ENCODE measurements at places on chromosomes 6 and 20.

DNA sequence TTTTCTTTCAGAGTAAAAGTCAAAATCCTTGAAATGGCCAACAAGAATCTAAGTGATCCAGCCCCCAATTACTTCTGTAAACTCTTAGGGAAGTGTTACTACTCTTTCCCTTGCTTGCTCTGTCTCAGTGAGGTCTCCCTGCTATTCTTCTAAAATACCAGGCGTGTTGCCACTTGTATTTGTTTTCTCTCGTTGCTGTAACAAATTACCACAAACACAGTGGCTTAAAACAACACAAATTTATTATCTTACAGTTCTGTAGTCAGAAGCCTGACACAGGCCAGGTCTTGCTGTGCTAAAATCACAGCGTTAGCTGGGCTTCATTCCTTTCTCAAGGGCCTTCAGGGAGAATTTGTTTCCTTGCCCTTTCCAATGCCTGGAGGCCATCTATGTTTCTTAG, 59.9 kb downstream of the HECA start:
- H3K4me1 ChIP-seq: no peaks in the 10 kb centered on the region
- H3K27ac ChIP-seq: no peak overlapping the region
- no peaks in the 10 kb centered on the region for H3K27me3 ChIP-seq
- no peak overlapping the region for H3K4me3 ChIP-seq
- no peak for DNase-seq
- no peaks in the 10 kb centered on the region for H3K36me3 ChIP-seq

DNA sequence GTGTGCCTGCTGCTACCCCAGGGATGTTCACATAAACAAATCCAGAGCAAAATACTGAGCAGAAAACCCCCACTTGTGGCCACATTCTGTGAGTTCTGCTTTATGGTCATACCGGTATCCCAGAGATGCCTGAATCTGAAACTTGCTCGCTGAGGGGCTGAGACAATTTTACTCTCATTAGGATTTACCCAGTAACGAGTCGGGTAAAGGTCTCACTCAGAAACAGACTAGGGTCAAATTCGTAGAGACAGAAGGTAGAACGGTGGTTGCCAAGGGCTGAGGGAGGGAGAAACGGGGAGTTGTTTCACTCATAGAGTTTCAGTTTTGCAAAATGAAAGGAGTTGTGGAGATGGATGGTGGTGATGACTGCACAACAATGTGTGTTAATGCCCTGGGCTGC, 45.4 kb upstream of the NKX2-2 start:
- H3K27me3 ChIP-seq: peaks cover 69% of the 10 kb centered on the region
- no peak overlapping the region for H3K27ac ChIP-seq
- no peaks in the 10 kb centered on the region for H3K36me3 ChIP-seq

DNA sequence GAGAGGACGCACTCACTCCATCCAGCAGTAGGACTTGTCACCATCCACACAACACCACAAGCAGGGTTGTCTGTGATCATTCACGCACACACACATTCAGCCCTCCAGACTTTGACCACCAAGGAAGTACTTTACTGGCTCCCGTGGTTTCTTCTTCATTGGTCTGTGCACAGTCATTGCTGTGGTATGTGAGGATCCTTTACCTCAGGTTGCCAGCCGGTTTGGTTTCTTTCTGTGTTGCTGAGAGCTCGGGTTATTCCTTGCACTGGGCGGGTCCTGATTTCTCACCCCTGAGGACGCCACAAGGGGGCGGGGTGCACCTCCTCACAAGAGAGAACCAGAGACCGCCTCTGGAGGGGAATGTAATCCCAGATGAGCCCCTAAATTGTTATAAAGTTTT, 11.2 kb downstream of the SLC35A1 start:
- no peak overlapping the region for H3K27ac ChIP-seq
- H3K27me3 ChIP-seq: no peaks in the 10 kb centered on the region
- DNase-seq: no peak
- H3K36me3 ChIP-seq: no peaks in the 10 kb centered on the region

- no peaks in the 10 kb centered on the region for H3K27me3 ChIP-seq
- H3K27ac ChIP-seq: no peak overlapping the region
- H3K36me3 ChIP-seq: no peaks in the 10 kb centered on the region
- no peaks in the 10 kb centered on the region for H3K4me1 ChIP-seq
- H3K4me3 ChIP-seq: no peak overlapping the region
- DNase-seq: no peak
Measured at GRCh38 chr20:9052136-9052535, 16.8 kb upstream of the PLCB4 start.

DNA sequence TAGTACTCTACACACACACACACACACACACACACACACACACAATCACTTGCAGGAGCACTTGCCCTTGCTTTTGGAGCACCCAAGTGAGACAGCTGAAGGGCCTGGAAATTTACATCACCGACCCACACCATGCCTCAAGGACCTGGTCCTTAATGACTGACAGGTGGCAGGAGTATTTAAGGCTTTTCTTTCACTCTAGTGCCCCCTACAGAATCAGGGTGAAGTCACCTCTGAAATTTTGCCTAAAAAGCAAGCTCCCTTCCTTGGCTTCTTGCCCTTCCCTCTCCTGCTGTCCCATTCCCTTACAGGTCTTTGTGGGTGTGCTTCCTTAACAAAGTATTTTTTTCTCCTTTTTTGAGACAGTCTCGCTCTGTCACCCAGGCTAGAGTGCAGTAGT, 353.5 kb upstream of the IRAK1BP1 start:
- DNase-seq: no peak
- H3K4me1 ChIP-seq: no peaks in the 10 kb centered on the region
- H3K27me3 ChIP-seq: no peaks in the 10 kb centered on the region

DNA sequence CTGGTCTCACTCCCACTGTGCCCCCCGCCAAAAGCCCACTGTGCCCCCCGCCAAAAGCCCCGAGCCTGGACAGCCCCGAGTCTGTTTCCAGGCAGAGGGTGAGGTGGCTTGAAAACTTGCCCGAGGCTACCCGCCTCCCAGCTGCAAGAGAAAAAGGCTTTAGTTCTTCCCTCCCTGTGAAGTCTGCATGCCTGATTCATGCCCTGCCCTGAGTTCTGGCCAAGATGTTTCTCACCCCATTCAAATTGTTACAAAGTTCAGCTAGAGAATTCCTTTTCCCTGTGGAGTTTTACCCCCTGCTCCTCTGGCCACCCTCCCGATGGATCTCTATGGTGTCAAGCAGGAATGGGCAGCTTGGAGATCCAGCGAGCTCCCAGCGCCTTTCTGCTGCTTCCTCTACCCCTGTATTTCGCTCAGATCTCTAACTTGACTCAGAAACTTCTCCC, 298.8 kb upstream of the MAP3K7 start:
- peaks cover 9% of the 10 kb centered on the region for H3K27me3 ChIP-seq
- DNase-seq: no peak
- no peak overlapping the region for H3K27ac ChIP-seq
- H3K4me3 ChIP-seq: no peak overlapping the region

DNA sequence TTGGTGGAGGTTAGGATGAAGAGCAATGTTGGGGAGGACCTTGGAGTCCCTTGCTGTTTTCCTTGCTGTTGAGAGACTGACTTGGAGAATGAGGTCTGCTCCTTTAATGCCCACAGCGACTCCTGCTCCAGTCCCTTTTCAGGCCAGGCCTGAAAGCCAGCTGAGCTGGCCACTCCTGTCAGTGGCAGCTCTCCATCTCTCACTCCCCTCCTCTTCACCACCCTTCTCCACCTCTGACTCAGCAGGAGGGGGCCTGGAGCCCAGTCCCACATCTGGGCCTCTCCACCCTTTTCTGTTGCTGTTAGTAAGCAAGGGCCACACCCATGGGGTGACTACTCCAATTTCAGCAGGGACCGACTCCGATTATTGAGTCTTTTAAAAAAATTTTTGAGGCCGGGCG, 2.2 kb downstream of the SNX21 start:
- H3K27ac ChIP-seq: peak overlapping the region; percentile 16
- H3K4me1 ChIP-seq: peaks cover 9% of the 10 kb centered on the region
- DNase-seq: no peak
- no peak overlapping the region for H3K4me3 ChIP-seq

DNA sequence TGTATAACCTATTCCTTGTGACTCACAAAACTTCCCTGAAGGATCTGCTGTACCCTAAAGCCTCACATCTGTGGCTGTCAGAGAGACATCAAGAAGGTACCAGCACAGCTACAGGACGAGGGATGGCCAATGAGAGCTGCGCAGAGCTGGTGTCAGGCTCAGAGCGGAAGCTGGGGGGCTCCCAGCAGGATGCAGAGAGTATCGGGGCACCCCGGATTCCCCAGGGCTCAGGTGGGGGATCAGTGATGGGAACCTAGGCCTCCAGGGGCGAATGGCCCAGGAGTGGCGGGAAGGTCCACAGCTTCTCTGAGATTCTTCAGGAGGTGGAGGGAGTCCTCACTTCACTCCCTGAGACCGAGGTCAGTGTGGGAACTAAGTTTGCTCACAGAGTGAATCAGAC, 30.9 kb upstream of the SMOC2 start:
- no peak overlapping the region for H3K4me3 ChIP-seq
- H3K4me1 ChIP-seq: no peaks in the 10 kb centered on the region
- peaks cover 9% of the 10 kb centered on the region for H3K27me3 ChIP-seq
- DNase-seq: no peak

DNA sequence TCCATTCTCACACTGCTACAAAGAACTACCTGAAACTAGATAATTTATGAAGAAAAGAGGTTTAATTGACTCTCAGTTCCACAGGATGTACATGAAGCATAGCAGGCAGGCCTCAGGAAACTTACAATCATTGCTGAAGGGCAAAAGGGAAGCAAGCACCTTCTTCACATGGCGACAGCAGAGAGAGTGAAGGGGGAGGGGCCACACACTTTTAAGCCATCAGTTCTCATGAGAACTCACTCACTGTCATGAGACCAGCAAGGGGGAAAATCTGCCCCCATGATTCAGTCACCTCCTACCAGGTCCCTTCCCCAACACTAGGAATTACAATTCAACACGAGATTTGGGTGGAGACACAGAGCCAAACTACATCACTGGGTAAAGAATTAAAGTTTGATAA, 12.5 kb upstream of the ENPP1 start:
- no peaks in the 10 kb centered on the region for H3K36me3 ChIP-seq
- no peak overlapping the region for H3K27ac ChIP-seq
- DNase-seq: no peak
- peaks cover 15% of the 10 kb centered on the region for H3K27me3 ChIP-seq
- H3K4me1 ChIP-seq: no peaks in the 10 kb centered on the region

DNA sequence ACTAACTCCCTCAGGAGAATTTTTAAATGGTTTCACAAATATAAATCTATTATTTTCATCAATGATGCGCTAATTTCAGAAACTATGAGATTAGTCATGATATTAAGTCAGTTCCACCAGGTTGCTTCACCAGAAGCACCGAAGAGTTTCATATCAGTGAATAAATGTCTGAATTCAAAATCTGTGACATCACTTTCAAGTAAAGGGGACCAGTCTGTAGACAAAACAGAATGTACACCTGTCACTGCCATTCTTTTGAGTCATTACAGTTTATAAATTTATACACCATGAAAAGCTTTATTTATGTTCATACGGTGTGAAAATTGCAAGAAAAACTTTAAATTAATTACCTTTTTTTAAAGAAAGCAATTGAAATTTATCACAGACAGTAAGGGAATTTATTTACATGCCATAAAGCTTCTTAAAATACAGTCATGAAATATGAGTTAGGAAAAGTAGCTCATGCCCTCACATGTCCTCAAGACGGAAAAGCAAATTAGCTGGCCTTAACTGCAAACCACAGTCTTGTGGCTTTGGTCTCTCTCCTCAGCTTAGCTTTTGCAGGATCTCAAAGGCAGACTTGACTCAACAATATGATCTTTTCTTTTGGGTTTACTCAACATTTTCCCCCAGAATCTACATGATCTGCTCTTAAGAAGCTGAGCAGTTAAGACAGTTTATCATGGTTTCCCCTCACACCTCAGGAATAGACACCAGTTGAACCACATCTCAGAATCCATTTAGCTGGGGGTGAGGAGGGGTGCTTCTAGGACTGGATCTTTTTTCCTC, 177.7 kb upstream of the MCHR2 start:
- H3K4me3 ChIP-seq: no peak overlapping the region
- DNase-seq: no peak
- no peaks in the 10 kb centered on the region for H3K36me3 ChIP-seq
- no peaks in the 10 kb centered on the region for H3K27me3 ChIP-seq

DNA sequence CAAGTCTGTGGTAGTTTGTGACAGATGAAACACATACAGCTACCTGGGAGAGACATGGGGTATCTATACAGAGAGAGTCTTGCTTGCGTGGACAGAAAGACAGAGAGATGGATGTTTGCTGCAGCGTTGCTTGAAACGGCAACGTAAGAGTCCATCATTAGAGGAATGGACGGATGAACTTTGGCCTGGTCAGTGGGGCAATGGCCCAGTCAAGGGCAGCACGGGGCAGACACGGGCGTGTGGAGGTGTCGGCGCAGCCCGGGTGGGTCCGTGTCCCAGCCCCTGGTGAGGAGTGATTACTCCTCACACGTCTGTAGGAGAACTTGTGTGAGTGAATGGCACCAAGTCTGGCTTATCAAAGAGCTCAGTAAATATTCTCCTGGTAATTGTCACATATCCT, 21.9 kb downstream of the DACT2 start:
- no peaks in the 10 kb centered on the region for H3K36me3 ChIP-seq
- H3K27me3 ChIP-seq: peaks cover 54% of the 10 kb centered on the region
- no peak for DNase-seq
- H3K27ac ChIP-seq: no peak overlapping the region
- no peak overlapping the region for H3K4me3 ChIP-seq

DNA sequence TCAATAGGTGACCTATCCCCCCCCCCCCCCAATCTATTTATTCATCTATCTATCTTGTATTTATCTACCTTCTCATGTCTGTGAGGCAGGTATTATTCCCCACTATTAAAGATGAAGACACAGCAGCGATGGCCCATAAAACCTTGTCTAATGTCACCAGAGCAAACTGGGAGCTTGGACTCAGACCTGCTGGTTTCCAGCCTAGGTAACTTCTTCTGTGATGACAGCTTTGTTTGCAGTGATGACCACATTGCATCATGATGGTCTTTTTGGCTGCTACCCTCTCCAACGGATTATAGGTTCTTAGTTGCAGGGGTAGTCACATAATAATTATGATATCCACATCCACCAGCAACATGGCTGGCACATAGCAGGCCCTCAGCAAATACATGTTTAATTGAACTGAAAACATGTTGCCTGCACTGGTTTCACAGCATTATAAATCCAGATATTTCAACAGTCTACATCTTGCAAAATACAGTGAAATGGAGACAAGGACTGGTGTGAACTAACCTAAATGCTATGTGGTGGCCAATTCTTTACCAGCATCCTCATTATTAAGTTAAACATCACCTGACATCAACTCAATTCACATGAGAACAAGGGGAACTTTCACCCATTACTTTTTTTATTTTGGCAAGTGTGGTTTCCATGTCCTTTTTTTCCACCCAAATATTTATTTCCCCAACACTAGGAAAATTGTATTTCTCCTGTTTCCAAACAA, 712.5 kb upstream of the NRSN1 start:
- DNase-seq: no peak
- H3K4me3 ChIP-seq: no peak overlapping the region
- H3K36me3 ChIP-seq: no peaks in the 10 kb centered on the region
- no peak overlapping the region for H3K27ac ChIP-seq
- H3K27me3 ChIP-seq: no peaks in the 10 kb centered on the region
- H3K4me1 ChIP-seq: no peaks in the 10 kb centered on the region

GRCh38 chr6:100673641-100674040, 207.5 kb downstream of the ASCC3 start:
- no peak overlapping the region for H3K27ac ChIP-seq
- H3K27me3 ChIP-seq: no peaks in the 10 kb centered on the region
- no peak for DNase-seq
- H3K4me1 ChIP-seq: no peaks in the 10 kb centered on the region
